Mesenchymal stem cell (in vitro differentiated cells and primary cell): ENCODE measurements at places on chromosomes 13 and 19.

- DNase-seq: peak; percentile 98
These were observed 1.4 kb upstream of the BCL3 start for GRCh38 chr19:44746946-44747738.

- peak; percentile 88 for DNase-seq
These were observed 442 bp downstream of the REXO1 start for GRCh38 chr19:1847684-1848398.

DNA sequence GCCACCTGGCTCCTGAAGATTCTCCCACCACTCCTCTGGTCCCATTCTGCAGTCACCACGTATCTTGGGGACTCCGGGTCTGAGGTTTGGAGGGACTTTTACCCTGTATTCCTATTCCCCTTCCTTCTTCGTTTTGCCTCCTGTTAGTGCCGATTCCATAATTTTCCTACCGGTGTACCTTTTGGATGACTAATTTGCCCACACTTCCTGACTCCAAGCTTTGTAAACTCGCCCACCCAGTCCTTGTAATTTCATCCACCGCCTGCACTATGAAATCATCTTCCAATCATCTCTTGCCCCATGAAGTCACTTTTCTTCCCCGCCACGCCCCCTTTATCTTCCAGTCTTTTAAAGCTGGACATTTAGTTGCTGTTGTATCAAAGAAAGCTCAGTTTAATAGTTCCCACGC, 572 bp downstream of the UCHL3 start:
- peak; percentile 76 for DNase-seq

GRCh38 chr19:39253374-39254149, 4.9 kb upstream of the IFNL4 start:
- no peak for DNase-seq

GRCh38 chr13:109650861-109651260, 135.5 kb downstream of the IRS2 start:
- DNase-seq: no peak

GRCh38 chr19:46299004-46299509, 2.2 kb downstream of the HIF3A start:
- DNase-seq: peak; percentile 92

GRCh38 chr13:109780845-109781383, 5.5 kb downstream of the IRS2 start:
- no peak for DNase-seq

- peak; percentile 33 for DNase-seq
These were observed 54.3 kb downstream of the MTMR6 start for GRCh38 chr13:25232937-25233515.

- DNase-seq: no peak
These were observed 16.8 kb downstream of the LTBP4 start for GRCh38 chr19:40617961-40618360.

GRCh38 chr19:13844130-13844631, 32.8 kb upstream of the NANOS3 start:
- no peak for DNase-seq
